ENCODE measurements at places on chromosomes 2 and 18. TPM values are rescaled to one million over a fixed set of nuclear protein-coding genes. Genes with fewer than 3 reads are reported as not detected.

Gene MFSD2B
- not detected for total RNA-seq

Gene AQP12B
- not detected for total RNA-seq

Gene SLC16A14
- 21.6 TPM for total RNA-seq

Gene NTSR2
- not detected for total RNA-seq

- no peaks in the 10 kb centered on the region for H3K4me1 ChIP-seq
- no peaks in the 10 kb centered on the region for H3K27me3 ChIP-seq
- H3K27ac ChIP-seq = peak overlapping the region; percentile 13
- no peak overlapping the region for H3K4me3 ChIP-seq
These were observed 65.3 kb downstream of the MEMO1 start for GRCh38 chr2:31945572-31945935.

DNA sequence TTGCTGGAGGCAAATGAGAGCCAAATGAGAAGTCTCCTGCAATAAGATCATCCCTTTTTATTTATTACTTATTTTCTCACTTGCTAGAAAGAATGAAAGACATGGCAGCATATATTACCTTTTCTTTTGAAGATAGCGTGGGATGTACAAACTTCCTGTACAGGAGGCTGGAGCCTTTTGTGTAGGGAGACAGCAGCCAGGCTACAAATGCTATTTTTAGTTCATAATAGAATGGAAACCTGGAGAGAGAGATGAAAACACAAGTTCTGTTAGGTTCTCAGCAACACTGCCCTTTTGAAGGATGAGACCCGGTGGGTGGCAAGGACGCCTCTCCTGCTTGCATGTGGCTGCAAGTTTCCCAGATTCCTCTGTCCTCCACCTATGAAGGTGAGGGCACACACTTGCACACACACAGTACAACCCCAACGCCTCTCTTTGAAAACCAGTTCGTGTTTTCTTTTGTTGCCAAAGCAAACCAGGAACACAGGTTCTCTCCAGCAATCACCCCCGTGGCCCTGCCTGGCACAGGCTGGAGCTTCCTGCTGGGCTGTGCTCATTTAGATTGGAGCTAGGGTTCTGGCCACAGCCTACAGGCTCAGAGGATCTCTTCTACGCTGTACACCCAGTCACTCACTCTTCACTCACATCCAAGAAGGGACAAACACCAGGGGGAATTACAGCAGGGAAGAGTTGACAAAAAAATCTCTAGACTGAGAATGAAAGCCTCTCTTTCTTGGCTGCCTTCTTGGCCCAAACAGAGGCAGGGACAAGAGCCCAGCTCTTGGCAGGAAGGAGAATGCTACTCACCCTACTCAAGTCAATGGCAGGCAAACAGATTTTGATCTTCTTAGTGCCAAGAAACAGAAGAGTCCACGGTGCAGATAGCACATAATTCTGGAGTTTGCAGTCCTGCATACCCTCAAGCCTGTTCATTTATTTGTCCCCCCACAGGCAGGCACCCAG lies 55.6 kb downstream of the MRPL35 start:
- H3K4me1 ChIP-seq = no peaks in the 10 kb centered on the region
- H3K27me3 ChIP-seq = peaks cover 37% of the 10 kb centered on the region
- no peak overlapping the region for H3K4me3 ChIP-seq
- H3K36me3 ChIP-seq = no peaks in the 10 kb centered on the region

- H3K27ac ChIP-seq = no peak overlapping the region
- H3K4me3 ChIP-seq = no peak overlapping the region
- H3K4me1 ChIP-seq = no peaks in the 10 kb centered on the region
- no peaks in the 10 kb centered on the region for H3K27me3 ChIP-seq
- no peaks in the 10 kb centered on the region for H3K36me3 ChIP-seq
These were observed 226.8 kb upstream of the LRRTM1 start for GRCh38 chr2:80531319-80531718.

DNA sequence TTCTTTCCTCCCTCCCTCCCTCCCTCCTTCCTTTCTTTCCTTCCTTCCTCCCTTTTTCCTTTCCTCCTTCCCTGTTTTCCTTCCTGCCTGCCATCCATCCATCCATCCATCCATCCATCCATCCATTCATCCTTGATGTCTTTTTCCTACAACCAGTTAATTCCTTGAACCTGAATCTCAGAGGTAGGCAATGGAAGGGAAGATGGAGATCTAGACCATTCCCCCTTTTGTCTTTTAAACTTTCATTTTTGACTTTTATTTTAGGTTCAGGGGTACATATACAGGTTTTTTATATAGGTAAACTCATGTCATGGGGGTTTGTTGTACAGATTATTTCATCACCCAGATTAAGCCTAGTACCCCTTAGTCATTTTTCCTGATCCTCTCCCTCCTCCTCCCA lies 97.4 kb downstream of the OSBPL6 start:
- no peak for DNase-seq
- H3K4me3 ChIP-seq = no peak overlapping the region
- H3K4me1 ChIP-seq = no peaks in the 10 kb centered on the region
- H3K27me3 ChIP-seq = no peaks in the 10 kb centered on the region
- H3K27ac ChIP-seq = no peak overlapping the region

- no peaks in the 10 kb centered on the region for H3K36me3 ChIP-seq
- no peak overlapping the region for H3K27ac ChIP-seq
- peaks cover 2% of the 10 kb centered on the region for H3K27me3 ChIP-seq
- H3K4me1 ChIP-seq = no peaks in the 10 kb centered on the region
These were observed 336.5 kb upstream of the TFPI start for GRCh38 chr2:187890690-187891089.

DNA sequence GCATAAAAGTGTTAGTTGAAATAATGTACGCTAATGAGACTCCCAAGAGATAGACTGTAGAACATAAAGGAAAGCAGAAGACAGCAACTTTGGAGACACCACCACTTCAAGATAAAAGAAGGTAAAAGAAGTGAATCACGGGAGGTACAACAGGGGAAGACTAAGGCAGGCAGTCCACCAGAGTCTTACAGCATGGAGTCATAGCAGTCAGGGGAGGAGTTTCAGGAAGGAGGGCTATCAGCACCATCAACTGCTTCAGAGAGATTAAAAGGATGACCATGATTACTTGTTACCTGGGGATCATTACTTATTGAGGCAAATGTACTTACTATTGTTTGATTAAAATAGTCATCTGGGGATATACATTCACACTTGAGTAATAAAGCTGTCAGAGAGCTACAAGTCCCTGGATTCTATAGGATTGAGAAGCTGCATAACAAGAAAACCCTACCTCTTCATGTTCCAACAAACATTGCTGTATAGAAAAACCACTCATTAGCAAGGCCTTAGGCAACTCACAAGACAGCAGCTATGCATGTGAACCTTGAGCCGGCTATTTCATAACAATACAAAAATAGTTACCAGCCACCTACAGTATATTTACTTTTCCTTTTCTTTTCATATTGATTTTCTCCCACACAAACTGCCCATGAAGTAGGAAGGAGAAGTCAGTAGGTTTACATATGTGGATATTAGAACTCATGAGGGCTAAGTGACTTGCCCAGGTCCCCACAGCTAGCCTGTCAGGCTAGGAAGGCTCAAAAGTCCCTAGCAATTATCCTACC lies 101.7 kb downstream of the PDE11A start:
- no peak overlapping the region for H3K27ac ChIP-seq
- H3K4me3 ChIP-seq = no peak overlapping the region
- H3K27me3 ChIP-seq = peaks cover 3% of the 10 kb centered on the region
